Tongue (tissue), 3 donors: ENCODE measurements at places on chromosomes 5 and 9. TPM values are rescaled to one million over a fixed set of nuclear protein-coding genes. Genes with fewer than 3 reads are reported as not detected.

DNA sequence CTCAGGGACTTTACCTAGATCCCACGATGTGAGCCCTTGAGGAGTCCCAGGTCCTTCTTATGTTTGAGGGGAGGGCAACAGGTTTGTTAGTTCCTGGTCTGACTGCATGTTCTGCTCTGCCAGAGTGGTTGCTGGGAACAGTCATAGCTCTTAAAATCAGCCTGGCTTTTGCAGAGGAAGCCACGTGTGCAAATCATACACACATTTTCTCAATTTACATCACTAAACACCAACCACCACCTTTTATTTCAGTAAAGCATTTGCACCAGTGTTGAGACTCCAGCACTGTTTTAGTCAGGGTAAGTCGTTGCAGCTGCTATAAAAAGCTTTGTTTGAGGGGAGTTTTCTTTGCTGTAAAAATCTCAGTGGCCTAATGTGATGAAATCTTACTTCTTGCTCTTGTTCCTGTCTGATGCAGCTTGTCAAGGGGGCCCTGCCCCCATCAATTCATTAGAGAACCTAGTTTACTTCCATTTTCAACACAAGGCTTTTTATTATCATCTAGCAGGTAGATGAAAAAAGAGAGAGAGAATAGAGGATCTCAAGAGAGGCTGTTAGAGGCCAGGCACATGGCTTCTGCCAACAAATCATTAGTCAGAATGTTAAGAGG is 70.3 kb upstream of the VCAN start:
- DNase-seq = no peak

GRCh38 chr5:35373249-35373648 is 143.0 kb upstream of the PRLR start:
- no peak for DNase-seq

DNA sequence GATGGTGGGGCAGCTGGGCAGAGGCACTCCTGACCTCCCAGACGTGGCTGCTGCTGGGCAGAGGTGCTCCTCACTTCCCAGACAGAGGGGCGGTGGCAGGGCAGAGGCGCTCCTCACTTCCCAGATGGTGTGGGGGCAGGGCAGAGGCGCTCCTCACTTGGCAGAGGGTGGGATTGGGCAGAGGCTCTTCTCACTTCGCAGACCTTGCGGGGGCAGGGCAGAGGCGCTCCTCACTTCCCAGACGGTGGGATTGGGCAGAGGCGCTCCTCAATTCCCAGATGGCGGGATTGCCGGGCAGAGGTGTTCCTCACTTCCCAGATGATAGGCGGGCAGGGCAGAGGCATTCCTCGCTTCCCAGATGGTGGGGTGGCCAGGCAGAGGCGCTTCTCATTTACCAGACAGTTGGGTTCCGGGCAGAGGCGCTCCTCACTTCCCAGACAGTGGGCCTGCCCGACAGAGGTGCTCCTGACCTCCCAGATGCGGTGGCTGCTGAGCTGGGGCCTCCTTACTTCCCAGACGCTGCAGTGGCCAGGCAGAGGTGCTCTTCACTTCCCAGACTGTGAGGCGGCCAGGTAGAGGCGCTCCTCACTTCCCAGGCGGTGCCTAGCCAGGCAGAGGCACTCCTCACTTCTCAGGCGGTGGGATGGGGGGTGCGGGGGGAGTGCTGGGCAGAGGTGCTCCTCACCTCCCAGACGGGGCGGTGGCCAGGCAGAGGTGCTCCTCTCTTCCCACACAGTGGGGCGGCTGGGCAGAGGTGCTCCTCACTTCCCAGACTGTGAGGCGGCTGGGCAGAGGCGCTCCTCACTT is 25.3 kb upstream of the SPATA31E1 start:
- no peak for DNase-seq

DNA sequence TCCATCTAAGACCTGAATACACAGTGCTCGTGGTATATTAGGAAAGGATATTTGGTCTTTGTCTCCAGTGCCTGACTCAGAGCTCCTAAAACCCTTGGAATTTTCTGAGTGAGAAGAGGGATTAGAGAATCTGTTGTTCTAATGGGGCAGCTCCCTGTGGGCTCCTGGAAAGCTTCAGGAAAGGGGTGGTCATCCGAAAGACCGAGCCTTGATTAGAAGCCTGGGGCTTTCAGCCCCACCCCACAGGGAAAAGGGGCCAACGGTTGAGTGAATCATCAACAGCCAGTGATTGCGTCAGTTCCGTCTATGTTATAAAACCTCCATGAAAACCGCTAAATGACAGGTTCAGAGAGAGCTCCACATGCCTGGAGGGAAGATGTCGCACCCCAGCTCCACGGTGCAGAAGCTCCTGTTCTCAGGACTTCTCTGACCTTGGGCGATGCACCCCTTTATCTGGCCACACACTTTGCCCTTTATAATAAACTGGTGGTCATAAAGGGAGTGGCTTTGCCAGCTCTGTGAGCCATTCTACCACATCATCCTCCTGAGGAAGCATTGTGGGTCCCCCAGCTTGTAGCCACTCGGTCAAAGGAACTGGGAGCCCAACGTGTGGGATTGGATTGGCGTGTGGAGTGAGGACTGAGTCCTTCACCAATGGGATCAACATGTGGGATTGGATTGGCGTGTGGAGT is 71.0 kb upstream of the ICE1 start:
- no peak for DNase-seq

DNA sequence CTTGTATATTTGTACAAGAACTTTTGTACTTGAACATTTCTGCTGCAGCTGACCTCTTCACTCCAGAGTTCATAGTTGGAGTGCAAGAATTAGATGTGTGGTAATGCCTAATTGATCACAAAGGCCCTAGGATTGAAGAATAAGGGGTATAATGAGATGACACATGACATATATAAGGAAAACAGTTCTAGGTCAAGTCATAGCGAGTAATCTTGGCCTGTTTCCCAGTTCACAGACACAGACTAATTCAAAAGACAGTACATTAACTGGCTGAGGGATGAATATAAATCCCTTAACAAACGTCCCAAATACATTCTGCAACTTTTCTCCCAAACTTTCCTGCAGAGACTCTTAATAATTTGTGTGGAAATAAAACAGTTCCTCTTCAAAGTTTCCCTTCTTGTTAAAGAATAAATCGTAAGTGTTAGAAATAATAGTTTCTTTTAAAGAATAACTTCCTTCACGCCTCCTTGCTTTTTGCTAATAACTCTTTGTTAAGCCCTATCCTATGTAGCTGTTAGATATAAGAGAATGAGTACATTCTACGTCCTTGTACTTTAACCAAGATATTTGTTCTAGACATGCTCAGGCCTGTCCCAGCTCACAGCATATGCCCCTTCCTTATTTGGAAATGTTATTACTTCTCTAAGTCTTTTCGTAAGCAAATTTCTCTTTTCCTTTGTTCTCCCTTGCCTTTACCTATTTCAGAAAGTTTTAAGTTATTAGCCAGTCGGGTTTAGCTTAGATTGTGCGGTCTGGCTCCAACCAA is 556.4 kb upstream of the CTNND2 start:
- peak; percentile 1 for DNase-seq

- DNase-seq = no peak
Observed at GRCh38 chr5:88049156-88049555, 219.5 kb downstream of the TMEM161B start.

GRCh38 chr9:108953983-108954574 is 19.9 kb downstream of the ABITRAM start:
- peak; percentile 79 for DNase-seq

DNA sequence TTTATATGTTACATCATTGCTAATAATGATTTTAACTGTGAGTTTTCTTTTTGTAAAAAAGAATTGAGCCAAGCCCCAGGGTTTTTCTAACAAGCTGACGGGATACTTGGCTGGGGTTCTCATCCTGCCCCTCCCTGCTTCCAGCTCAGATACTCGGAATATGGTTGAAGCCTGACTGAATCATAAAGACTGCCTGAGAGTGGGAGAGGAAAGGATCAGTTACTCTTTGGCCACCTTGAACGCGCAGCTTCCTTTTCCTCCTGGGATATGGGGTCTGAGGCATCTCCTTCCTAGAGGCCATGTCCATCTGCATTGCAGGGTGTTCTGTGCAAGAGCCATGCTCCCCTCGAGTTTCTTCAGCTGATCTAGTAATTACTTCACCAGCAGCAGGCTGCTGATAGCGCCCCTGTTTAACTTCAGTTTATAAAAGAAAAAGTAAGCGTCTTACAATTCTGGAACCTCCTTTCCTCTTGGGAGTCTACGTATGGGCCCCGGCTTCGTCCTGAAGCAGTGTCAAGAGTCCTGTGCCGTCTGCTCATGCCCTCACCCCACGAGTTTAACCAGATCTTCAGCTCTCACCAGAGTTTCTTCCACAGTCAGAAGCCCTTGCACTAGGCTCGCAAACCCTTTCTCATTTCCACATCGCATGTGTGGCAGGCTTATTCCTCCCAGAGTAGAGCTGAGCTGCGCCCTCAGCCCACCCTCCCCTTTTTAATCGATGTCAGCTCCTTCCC is 130.0 kb downstream of the MVB12B start:
- DNase-seq = peak; percentile 56

DNA sequence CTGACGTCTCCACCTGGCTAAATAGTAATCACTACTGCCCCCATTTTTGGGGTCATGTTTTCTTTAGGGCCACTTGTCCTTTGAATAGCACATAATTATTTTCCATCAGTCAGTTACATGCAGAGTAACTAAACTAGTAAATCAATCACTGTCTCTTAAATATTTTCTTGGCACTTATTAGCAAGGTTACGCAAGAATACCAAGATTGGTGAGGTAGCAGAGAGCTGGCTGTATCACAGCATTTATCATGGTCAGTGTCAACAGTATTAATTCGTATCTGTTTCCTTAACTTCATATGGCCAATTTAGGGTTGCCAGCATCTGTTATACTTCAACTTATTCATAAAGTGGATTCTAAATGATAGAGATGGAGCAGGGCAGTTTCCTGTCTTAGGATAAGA is 346.8 kb upstream of the FAM174A start:
- DNase-seq = no peak

DNA sequence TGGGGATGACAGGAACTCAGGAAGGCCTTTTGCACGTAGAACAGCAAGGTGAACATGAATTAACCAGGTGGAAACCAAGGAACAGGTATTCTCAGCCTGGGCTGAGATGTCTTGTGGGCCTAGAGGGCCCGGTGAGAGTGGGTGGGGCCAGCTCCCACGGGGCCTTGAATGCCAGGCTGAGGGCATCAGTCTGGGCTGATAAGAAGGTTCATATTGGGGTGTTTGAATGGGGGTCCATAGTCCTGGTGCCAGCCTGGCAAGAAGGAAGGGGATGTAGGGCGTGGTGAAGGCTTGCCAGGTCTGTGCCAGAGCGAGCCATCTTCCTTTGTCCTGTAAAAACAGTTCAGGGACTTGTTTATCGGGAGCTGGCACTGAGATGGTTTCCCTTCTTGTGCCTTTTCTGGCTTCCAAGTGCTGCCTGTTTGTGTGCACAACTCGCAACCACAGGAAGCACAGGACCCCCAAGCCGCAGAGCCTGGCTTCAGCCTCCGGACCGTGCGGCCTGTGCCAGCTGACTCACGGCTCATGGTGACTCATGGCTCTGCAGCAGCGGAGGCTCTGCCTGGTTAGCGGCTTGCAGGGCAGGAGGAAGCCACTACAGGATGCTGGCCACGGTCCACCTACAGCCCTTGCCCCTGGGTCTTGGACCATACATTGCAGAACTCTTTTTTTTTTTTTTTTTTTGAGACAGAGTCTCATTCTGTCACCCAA is 2.4 kb downstream of the CARD19 start:
- DNase-seq = peak; percentile 56

GRCh38 chr9:15211160-15211814 is 95.7 kb downstream of the TTC39B start:
- DNase-seq = peak; percentile 87

Gene PCDHB16
- total RNA-seq = 4.1 TPM

Gene FAM153A
- total RNA-seq = 1.0 TPM

Gene NEURL1B
- total RNA-seq = 46.1 TPM

Gene TRIM14
- 4.3 TPM for total RNA-seq

Gene SMIM23
- total RNA-seq = not detected
